ENCODE measurements at places on chromosomes 6 and 20.

- DNase-seq, result peak; percentile 69
Observed at GRCh38 chr6:27472182-27472616, 706 bp downstream of the ZNF184 start.

- DNase-seq, result no peak
Observed at GRCh38 chr6:161318456-161318855, 44.6 kb upstream of the AGPAT4 start.

GRCh38 chr20:3616250-3616649, 46.9 kb downstream of the GFRA4 start:
- no peak for DNase-seq

- no peak for DNase-seq
Observed at GRCh38 chr6:15362274-15363160, 116.6 kb downstream of the JARID2 start.

DNA sequence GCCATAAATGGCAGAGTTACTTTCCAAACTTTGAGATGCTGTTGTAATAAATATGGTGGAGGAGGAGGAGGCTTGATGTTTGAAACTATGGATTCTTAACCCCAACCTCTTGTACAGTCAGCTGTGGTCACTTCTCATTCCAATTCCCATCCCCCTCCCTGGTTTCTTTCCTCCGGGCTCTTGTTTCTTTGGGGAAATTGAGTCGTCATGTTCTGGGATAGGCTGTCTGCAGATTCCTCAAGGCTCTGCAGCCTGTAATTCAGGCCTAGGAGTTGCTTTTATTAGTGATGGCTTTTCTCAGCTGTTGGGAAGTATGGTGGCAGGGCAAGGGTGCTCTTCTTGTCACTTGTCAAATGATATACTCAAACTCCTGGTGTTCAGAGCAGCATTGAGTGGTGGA, 2.6 kb downstream of the PTK7 start:
- DNase-seq, result no peak

DNA sequence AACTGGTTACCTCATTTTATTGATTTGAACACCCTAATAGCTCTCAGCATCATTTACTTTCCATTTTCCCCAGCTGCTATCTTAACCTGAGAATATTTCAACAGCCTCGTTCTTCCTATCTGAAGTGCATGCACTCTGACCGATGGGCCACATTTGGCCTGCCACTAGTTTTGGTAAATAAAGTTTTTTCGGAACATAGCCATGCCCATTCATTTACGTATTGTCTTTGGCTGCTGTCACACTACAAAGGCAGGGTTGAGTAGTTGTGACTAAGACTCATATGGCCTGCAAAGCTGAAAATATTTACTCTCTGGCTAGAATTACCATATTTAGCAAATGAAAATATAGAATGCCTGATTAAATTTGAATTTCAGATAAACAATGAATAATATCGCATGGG, 10.8 kb downstream of the ADGRF4 start:
- no peak for DNase-seq

DNA sequence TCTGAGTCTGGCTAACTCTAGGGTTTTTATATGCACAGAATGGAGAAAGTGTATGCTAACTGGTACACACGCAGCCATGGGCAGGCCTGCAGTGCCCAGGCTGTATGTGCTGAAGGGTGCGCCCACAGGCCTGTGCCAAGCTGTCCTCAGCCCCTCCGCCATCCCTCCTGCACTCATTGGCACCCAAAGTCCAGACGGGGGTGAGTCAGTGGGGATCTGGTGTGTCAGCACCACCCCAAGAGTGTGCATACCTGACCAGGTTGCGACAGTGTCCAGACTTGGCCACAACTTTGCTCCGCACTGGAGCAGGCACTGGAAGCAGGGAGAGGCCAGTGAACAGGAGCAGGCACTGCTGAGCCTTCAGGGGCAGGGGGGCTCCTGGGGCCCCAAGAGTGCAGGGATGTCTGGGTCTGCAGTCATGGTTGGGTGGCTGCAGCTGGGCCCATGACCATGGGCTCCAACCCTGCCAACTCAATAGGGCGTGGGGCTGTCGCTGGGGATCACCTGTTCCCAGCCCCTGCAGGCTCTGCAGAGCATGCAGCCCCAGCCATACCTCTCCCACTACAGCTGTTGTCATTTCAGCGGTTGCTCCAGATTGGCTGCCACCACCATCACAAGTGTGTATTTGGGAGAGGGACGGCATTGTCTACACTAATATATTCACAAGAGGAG, 717.8 kb downstream of the EPHA7 start:
- DNase-seq, result no peak

GRCh38 chr20:8443464-8444072, 311.5 kb downstream of the PLCB1 start:
- DNase-seq, result no peak

DNA sequence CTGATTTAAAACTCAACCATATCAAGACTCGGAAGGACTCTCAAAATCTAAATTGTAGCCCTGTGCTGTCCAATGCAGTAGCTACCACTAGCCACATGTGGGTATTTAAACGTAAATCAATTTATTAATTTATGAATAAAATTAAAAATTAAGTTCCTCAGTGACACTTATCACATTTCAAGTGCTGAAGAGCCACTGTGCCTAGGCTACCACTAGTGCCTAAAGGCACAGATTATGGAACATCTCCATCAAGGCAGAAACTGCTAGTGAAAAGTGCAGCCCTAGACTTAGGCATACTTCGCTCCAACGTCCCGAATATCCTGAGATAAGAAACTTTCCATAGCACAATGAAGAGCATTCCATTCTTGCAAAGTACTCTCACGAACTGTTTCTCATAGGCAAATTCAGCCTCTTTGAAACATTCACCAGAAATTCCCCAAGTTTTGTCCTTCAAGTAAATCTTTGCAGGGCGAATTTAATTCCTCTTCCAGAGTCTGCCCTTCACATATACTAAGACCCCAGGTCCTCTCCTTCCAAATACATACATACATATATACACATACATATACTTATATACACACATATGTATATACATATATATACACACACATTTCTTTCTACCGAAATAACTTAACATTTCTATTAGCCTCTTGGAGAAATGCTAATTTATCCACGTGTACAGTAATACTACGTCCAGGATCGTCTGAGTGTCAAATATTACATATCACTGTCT, 1.3 kb downstream of the SUPT3H start:
- no peak for DNase-seq

DNA sequence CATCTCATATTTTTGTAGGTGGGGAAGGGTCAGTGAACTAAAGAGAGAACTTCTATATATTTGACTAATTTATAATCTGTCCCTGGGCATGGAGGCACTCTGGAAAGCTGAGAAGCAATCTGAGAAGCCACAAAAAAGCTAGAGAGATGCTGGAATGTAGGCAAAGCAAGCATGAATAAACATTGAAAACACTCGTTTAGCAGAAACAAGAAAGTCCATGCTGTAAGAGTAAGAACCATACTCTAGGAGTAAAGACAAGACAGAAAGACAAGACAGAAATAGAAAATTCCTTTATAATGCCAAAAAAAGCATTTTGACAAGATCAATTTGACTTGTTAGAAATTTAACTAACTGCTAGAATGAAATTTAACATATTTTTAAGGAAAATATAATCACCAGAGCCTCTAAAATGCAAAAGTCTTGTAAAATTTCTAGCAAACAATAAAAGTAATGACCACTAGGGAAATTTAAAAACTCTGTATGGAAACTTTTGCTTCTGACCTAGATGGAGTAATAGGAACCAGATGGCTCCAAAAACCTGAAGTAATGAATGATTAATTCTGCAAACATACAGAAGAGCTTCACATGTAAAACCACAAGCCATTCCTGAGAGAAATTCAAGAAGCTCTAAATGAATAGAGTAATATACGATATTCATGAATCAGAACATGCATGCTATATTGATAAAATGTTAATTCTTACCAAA, 625.7 kb upstream of the PTCHD4 start:
- no peak for DNase-seq

DNA sequence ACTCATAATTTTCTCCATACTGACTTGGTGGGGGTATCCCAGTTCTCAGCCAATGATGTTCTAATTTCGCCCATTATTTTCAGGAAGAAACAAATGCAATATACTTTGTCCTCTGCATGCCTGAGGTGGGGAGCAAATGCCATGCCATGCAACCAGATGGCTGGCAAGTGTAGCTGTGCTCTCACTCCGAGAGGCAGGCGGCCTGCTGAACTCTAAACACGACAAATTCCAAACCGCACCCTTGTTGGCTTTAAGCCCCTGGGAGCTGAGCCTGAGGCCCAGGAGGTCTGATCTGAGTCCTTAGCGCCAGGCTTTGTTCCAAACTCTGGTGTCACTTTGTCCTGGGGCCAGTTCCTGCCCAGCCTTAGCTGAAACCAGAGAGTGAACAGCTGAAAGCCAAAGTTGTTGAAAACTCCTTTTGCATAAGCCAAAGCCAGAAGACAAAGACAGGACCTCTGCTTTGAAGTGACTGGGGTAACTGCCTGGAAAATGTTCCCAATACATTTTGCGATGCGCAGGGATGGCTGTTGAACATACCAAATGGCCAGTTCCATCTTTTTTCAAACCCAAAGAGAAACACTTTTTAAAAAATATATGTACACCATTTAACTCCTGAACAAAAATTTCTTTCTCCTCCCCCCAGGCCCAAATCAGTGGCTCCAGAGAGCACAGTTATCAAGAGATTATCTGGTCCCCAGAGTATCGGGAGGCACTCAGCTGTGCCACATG, 46.2 kb downstream of the TTI1 start:
- no peak for DNase-seq

DNA sequence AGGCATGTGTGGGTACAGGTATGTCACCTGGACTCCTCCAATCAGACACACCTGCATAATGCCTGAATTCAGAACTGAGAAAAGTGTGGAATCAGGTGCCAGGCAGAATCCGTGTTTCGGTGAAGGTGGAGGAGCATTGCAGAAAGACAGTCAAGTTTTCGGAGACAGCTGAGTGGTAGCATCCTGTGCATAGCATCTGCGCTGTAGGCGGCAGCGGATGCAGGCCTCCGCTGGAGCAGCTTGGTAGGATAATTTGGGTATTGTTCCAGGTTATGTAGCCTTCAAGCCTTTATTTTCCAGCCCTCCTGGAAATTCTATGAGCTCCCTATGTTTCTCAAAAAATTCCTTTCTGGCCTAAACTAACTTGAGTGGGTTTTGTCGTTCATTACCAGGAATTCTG, 15.5 kb upstream of the ARMC2 start:
- no peak for DNase-seq

DNA sequence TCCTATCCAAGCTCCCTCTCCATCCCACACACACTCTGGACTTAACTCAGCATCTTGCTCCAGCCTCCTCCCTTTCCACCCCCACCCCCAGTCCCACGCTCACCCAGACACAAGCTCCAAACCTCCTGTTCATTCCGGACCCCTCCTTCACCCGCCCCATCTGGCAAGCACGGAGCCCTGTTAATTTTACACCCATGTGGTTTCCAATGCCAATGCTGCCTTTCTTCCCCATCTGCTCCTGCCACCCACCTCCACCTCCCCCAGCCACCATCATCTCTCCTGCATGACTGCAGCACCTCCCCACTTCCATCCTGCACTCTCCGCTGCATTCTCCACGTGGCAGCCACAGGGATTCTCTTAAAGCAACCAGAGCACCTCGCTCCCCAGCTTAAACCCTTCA, 9.9 kb upstream of the CDK5RAP1 start:
- DNase-seq, result no peak

DNA sequence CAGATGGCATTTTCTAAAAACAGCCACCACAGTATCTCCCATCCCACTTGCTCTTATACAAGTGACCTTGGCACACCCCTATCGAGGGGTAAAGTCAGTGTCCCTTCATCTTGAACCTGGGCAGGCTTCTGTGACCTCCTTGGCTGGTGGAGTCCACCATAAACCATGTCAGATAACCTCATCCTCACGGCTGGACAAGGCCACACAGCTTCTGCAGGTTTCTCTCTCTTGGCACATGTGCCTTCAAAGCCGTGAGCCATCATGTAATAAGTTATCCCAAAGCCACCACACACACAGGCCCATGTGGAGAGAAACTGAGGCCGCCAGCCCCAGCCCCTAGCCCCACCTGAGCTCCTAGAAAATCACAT, 105.4 kb downstream of the SNX5 start:
- no peak for DNase-seq

- no peak for DNase-seq
Observed at GRCh38 chr20:13784271-13784892, 337 bp downstream of the ESF1 start.

GRCh38 chr6:133594652-133595110, 294.2 kb upstream of the TCF21 start:
- DNase-seq, result no peak

- no peak for DNase-seq
Observed at GRCh38 chr6:56005426-56005825, 130.0 kb upstream of the BMP5 start.

GRCh38 chr6:92848901-92849300, 570.5 kb downstream of the EPHA7 start:
- DNase-seq, result no peak

DNA sequence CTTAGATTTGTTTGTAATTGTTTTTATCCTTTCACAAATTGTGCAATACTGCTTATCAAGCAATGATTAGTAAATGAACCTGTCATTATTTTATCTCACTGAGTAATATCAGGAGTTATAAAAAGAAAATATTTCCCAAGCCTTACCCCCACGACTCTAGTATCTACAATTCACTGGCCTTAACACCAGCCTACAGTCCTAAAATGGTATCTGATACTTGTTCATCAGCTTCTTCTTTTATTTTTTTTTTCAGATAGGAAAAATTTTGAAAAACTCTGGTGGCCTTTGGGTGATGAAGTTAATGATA, 160.8 kb upstream of the FOXA2 start:
- DNase-seq, result no peak

GRCh38 chr6:107661291-107661690, 162.8 kb downstream of the SCML4 start:
- no peak for DNase-seq

DNA sequence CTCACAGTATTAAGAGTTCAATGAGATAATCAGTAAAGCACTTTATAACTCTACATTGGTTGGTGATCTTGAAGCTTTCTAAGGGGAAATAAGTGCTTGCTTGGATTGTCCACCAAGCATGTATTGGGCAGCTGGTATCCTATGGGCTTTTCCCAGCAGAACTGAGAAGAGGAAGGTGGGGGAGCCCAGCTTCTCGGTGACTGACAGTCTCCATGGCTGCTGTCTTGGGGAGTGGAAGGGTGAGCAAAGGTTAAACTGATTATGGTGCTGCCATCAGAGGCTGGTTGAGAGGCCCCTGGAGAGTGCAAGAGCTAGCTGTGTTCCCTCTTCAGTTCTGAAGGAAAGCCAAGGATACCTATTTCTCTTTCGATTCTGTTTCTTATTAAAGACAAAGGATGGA, 35.5 kb upstream of the ADTRP start:
- no peak for DNase-seq
